Stimulated activated CD8-positive, alpha-beta memory T cell treated with anti-CD3 and anti-CD28 coated beads, Interleukin-15, amount 100 ng/mL, for 48 hours (primary cell): ENCODE measurements at places on chromosomes 6 and 20.

GRCh38 chr6:19399406-19399805, 437.8 kb upstream of the ID4 start:
- no peak for DNase-seq

DNA sequence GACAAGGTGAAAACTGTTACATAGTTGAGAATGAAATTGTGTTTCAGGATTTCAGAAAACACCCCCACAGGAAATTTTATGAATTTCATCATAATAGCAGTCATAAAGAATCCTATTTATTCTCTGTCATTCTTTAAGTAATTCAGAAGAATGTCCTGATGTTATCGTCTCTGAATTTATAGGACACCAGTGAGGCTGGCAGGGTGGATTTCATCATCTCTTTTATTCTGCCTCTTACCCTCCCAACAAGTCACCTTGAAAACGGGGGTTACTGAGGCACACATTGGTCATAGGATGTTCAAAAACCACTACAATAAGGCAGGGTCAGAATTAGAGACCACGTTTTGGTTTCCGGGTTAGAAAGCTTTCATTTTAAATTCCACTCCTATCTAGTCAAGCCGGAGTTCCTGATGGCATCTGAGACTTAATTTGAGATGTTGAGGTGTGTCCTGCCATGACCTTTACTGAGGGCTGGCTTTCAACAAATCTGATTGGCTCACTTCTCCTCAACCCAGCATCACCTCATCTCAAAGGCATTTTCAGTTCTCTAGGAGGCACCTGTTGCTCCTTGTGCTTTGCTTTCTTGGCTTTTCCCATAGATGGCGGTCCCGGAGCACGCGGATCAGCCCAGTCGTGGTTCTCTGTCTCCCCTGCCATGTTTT, 230.6 kb upstream of the SUPT3H start:
- DNase-seq, result no peak

DNA sequence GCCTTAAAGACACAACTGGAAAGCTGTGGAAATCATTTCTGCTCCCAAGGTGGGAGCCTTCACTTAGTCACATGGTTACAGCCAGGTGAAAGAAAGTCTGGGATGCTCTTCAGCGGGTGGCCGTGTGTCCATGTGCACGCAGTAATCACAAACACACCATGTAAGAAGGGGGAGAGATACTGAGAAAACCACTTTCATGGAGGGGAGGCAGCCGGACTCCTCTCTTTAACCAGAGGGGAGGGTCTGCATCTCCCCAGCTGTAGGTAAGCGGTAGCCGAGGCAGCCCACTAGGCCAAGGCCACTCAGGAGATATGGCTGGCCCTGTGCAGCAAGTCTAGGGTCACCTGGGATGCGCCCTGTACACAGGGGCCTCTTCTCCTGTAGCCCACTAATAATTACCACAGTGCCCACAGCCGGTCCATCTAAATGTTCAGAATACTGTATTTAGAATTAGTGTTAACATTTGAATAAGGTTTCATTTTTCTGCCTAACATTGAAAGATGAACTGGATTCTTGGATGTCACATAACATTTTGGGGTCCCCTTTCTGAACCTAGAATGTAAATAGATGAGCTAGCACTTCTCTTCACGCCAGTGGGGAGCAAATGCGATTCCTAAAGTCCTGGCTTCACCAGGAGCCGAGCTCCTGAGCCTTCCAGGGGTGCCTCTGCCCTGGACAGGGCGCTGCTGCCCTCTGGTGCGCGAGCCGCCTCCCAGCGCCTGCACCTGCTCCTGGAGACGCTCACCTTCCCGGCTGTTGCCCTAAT, 15.9 kb downstream of the GPR31 start:
- DNase-seq, result no peak

GRCh38 chr6:35218021-35218420, 4.3 kb downstream of the SCUBE3 start:
- no peak for DNase-seq

- no peak for DNase-seq
Observed at GRCh38 chr6:18166312-18167036, 11.3 kb downstream of the KDM1B start.

- DNase-seq, result no peak
Observed at GRCh38 chr6:49937017-49937416, 26.9 kb downstream of the DEFB114 start.

DNA sequence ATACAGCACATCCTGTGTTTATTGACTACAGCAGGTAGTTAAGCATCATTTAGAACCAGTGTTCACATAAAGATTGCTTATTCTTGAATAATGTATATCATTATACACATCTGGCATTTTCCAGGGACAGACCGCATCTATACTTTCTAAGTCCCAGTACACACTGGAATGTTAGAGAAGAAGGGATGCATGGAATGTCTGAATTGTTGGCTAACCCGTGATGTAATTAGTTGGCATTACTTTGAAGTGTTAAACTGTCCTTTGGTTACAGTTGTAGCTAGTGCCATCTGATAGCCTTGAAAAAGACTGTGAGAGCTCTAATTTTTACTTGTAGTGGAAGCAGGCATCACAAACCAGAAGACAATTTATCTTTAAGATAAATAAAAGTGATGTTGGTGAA, 29.8 kb upstream of the MCHR2 start:
- no peak for DNase-seq

- DNase-seq, result no peak
Observed at GRCh38 chr6:7650878-7651277, 60.9 kb downstream of the SNRNP48 start.

DNA sequence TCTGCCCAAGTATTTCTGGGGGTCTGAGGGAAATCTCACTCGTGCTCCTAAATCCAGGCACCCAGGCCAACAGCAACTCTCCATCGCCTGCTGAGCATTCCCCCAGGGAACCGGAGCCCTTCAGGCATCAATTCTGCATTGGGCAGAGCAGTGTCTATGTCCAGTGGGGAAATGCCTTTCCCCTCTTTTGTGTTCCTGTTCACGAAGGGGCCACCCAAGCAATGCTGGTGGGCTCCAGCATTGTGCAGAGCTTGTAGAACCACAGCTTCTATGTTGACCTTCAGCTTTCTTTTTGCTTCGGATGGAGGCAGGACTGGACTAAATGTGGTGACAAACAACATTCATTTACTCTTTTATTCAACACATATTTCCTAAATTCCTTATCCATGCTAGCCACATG, 27.2 kb upstream of the DDR1 start:
- no peak for DNase-seq

DNA sequence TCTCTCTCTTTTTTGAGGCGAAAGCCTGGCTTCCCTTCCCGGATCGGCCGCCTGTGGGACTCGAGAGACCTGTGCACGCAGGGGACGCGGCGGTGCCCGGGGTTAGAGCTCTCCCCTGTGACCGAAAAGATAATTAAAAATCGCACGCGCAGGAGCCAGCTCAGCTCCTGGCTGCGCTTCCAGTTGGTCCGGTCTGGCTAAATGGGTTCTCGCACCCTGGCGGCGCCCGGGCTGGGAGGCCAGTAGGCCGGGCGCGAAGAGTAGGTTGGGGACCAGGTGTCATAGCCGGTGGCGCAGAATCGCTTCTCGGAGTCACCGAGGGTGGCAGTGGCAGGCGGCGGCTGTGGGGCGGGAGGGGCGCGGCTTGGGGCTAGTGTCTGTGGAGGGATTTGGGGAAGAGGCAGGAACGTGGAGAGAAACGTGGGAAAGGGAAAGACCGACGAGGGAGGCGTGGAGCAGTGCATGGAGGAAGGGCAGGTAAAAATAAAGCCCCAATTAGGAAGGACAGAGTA, 41.9 kb upstream of the SUPT3H start:
- peak; percentile 61 for DNase-seq

DNA sequence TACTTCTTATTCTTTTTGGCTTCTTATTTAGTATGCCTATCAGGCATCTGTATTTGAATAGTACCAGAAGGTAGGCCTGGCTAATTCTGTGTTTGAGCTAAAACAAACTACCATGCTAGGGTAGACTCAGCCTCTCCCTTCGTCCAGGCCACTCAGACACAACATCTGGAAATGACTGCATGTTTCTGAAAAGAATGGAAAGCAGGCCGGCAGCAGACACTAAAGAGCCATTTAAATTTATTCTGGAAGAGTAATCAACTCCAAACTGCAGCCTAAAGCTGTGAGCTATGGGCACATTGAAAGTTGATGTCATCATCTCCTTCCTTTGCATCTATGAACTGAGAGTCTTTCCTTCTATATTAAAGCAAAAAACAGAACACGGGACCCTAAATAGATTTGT, 70.9 kb upstream of the SAMD5 start:
- DNase-seq, result no peak

DNA sequence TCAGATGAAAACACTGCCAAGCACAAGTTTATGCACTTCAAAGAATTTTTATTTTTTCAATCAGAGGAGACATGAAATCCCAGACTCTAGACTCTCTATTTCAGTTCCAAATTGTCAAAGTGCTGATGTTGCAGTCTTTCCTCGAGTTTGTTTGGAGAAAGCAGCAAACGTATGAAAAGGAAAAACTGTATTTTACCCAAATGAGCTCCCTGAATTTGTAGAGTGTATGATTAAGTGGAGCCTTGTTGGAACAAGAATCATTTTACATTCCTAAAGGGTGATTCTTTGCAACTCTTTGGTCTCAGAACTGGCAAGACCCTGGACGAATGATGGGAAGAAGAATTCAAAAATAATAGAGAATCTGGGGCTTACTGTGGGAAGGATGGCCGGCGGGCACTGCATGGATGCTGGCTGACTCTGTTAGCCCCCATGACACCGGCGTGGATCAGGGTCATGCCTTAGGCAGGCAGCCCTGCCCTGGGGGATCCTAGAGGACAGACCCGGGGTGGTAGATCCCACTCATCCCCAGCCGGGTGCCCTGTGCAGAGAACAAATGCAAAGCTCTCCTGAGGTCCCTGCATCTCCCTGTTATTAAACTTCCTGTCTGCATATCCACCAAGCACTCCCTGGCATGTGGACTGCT, 207.4 kb downstream of the FNDC1 start:
- DNase-seq, result no peak

DNA sequence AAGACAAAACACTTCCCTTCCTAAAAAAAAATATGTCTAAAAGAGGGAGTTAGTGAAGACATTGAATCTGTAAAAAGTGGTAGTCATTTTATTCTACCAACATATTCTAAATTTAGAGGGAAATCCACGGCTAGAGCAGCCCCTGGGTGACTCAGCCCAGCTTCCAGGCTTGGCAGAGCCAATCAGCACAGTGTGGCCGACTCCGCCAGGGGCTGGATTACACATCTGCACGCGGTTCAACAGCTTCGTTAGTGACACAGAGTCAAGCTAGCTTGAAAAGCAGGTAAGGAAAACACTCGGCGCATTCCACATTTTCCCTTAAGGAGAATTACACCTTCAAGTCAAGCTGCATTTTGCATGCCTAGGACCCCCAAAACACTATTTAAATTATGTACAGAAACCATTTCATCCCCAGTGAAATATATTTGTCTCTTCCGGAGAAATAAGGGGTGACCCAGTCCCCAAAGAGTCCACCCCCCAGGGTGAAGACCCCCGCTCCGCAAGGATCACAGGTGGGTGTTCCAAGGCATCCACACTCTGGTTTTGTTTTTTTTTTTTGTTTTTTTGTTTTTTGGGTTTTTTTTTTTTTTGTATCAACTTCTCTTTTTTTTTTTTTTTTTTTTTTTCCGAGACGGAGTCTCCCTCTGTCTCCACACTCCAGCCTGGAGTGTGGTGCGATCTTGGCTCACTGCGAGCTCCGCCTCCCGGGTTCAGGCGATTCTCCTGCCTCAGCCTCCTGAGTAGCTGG, 58.4 kb upstream of the ARID1B start:
- no peak for DNase-seq

DNA sequence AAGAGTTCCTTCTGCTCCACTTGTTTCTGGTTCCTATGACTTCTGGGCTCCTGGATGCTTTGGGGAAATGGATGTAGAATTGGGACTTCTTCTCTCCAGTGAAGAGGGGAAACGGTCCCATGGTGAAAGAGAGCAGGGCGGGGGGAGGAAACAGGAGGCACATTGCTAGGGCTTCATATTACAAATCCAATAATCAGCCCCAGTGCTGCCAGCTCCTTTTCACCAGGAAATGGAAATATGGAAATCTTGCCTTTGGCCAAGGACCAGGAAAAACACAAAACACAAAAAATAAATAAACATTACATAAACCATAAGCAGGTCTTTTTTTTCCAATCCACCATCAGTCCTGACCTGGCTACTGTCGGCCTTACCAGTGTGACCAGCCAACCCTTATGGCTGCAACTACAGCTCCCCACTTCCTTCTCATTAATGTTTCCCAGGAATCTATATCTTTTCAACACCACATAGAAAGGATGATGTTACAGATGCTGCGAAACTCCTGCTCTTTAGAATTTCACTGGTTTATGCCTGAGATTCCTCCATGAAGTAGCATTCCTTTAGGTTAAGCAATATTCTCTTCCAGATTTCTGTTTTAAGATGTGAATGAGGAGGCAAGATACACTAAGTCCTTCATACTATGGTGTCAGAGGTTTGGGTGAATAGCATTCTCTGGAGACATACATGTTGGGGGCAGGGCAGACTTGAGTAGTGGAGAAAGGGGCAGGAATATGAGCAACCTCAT, 2.0 kb downstream of the PI3 start:
- no peak for DNase-seq

- DNase-seq, result no peak
Observed at GRCh38 chr6:143149771-143150170, 89.1 kb downstream of the AIG1 start.

- no peak for DNase-seq
Observed at GRCh38 chr20:52209154-52209571, 17.6 kb upstream of the ZFP64 start.

DNA sequence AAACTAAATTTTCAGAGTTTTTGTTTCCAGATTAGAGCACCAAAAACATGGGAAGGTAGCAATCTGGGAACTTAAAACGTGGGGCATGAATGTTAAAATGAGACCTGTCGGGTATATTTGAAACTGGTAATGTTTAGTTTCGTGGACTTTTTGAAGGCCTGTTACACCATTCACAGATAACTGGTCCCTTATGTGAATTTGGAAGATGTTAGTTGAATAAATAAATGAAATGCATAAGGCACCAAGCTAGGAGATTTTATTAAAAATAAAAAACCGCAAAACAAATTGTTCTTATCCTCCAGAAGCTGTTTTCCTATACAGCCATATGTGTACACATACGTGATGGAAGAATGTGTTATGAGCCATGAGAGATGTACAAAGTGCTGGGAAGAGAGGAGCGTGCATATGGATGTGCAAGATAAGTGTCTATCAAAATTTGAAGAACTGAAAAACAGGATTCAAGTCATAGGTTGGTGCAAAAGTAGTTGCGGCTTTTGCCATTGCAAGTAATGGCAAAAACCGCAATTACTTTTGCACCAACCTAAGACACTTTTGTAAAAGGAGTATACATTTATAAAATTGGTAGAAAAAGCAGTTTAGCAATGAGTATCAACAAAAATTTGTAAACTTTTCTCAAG, 700 bp upstream of the MCUR1 start:
- DNase-seq, result no peak

GRCh38 chr6:53579338-53579737, 34.4 kb upstream of the GCLC start:
- DNase-seq, result no peak

DNA sequence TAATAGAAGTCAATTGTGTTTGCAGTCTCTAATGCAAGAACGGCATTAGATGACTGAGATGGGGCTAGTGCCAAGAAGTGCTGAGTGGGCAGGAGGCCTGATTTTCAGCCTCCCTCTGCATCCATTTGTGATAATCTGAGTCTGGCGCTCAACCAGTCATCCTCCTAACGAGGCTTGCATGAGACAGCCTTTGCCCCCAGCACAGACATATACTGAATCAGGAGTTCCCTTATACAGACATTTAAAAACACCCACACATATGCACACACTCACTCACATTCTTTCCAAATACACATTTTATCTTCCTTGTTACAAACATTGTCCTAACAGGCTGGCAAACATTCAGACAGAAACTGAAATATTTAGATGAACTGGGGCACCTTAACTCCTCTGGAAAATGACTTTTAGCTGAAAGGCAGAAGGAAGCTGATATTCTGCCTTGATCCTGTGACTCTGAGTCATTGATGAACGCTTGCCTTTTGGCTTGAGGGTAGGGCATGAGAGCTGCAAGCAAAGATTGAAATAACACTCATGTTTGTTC, 562.3 kb downstream of the DHX35 start:
- no peak for DNase-seq
